ENCODE measurements at places on chromosomes 3 and 15.

- DNase-seq: no peak
These were observed 46.3 kb downstream of the FOXP1 start for GRCh38 chr3:71537211-71537611.

GRCh38 chr3:88713233-88713691 lies 394.2 kb upstream of the EPHA3 start:
- no peak for DNase-seq

GRCh38 chr3:17054982-17055343 lies 170.2 kb downstream of the PLCL2 start:
- DNase-seq: no peak

DNA sequence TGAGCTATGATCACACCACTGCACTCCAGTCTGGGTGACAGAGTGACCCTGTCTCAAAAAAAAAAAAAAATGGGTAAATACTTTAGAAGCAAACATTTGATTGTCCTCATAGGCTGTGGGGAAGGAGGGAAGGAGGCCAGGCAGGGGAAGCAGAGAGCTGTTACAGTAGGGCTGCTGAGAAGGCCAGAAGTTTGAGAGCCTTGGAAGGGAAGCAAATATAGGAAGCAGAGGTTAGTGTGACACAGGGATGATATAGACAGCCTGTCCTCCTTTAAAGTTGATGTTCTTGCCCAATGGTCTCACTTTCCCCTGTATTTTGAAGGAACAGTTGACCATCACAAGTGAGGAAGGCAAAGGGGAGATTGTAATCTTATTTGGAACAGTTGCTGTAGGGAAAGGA lies 5.3 kb upstream of the ALPK3 start:
- no peak for DNase-seq

DNA sequence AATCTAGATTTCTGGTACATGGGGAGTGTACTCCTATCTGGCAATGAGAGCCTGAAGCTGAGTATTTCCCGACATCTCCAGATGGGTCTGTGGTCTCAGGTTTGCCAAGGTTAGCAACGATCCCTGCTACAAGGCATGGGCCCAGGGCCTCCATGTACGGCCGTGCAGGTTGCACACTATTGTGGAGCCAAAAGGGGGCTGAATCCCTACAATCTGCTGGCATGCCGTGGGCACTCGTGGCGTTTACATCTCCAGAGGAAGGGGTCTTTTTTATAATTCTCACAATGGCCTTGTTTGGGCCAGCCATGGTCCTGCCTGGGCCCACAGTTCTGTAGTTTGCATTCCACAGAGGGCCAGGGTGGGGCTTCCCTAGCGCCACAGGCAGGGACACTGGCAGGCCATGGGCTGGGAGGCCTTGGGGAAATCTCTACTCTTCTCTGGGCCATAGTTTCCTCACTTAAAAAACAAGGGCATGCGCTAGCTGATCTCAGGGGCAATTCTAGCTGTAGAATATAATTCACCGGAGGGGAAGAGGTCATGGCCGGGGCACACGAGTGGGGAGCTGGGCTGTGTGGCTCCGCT lies 68.9 kb upstream of the TLE3 start:
- no peak for DNase-seq

All from activated CD4-positive, alpha-beta T cell treated with anti-CD3 and anti-CD28 coated beads for 24 hours (primary cell).